Muscle of arm (tissue), 14 donors: ENCODE measurements at places on chromosomes 12 and 14.
A peak's percentile ranks its signal among the peaks of the same experiment; 100 is the strongest.

DNA sequence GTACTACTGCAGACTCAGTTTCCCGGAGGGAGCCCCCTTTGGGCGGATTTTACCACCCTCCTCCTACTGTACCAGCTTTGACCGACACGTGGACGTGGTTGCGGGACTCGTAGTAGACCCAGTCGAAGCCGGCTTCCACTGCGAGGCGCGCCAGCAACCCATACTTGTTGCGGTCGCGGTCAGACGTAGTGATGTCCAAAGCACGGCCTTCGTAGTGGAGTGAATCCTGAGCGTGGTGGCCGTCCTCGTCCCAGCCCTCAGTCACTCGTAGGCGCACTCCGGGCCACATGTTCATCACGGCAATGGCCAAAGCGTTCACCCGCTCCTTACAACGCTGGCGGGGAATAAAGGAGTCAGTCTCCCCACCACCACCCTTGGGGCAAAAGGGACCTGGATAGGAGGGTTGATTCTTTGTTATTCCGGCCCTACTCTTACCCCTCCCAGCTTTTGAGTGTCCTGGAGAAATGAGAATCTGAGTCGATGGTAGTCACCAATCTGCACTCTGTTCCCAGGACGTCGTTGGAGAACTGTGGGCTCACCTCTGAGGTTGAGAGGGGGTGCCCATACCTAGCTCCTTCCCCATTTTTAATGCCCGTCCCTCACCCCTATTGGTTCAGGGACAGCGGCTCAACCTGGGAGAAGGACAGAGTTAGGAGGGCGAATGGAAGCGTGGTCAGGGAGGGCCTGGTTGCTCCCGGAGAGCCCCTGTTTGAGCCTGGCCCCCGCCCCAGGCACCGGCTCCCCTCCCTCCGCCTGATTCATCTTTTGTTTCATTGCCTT, 3.4 kb downstream of the DHH start:
- DNase-seq: no peak

- DNase-seq: peak; percentile 72
Observed at GRCh38 chr12:45130881-45131281, 80.0 kb upstream of the DBX2 start.

- peak; percentile 2 for DNase-seq
Observed at GRCh38 chr14:45526715-45527549, 273.9 kb upstream of the MIS18BP1 start.

DNA sequence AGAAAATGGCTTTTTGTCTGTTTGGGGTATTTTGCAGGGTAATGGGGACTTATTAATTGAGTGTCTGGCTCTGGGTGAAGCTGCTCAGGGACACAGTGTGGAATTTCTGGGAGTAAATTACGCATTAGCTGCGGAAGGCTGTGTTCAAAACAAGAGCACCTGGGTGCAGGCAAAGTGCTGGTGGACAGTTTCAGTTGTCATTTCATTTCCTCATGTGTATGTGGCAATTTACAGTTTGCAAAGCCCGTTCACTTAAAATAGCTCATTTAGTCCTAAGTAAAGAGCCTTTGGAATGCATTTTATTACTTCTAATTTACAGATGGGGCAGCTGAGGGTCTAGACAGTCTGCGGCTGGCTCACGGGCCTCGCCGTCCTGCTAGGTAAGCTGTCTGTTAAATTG, 546.8 kb downstream of the BCL11B start:
- DNase-seq: no peak

DNA sequence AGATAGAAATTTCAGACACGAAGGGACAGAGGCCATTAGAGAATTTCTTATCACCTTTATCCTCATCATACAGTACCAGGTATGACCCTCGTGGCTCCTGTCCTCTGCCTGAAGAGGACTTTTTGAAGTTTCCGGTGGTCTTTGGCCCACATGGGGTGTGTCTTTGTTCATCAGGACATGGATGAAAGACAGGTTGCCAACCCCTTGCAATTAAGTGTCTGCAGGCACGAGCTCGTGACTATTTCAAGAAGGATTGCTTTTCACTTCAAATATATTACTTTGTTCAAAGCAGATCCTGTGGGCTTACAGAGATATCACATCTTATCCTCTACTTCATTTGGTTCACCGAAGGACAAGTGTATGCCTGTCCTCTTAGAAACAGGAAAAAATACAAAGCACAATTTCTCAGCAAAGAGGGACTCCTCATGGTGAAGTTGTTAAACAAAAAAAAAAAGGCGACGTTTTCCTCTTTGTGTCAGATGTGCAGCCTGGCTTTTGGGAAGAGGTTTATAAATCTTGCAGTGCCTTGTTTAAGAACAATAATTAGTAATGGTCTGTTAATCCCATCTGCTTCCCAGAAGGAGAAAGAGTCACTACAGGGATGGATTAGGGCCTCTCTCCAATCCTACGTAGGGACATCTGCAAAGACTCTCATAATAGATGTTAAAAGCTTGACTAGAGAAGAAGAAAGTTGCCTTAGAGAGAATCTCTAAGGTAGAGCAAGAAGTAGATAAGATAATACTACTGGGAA, 13.5 kb upstream of the FAM234B start:
- no peak for DNase-seq

GRCh38 chr14:105067969-105068301, 2.7 kb upstream of the GPR132 start:
- DNase-seq: no peak

- peak; percentile 16 for DNase-seq
Observed at GRCh38 chr12:16526693-16527092, 79.3 kb downstream of the LMO3 start.

DNA sequence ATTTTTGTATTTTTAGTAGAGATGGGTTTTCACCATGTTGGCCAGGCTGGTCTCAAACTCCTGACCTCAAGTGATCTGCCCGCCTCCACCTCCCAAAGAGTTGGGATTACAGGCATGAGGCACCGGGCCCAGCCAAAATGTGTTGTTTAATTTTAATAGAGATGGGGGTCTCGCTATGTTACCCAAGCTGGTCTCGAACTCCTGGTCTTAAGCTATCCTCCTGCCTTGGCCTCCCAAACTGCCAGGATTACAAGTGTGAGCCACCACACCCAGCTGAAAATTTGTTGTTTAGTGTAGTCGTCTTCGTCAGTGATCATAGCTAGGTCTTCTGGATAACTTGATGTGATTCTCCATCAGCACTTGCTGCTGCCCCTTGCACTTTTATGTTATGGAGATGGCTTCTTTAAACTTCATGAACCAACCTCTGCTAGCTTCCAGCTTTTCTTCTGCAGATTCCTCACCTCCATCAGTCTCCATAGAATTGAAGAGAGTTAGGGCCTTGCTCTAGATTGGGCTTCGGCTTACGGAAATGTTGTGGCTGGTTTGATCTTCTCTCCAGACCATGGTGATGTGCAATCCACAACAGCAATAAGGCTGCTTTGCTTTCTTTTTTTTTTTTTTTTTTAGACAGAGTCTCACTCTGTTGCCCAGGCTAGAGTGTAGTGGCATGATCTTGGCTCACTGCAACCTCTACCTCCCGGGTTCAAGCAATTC, 13.0 kb downstream of the ISCU start:
- no peak for DNase-seq

GRCh38 chr14:85508863-85509262, 21.1 kb upstream of the FLRT2 start:
- DNase-seq: no peak

DNA sequence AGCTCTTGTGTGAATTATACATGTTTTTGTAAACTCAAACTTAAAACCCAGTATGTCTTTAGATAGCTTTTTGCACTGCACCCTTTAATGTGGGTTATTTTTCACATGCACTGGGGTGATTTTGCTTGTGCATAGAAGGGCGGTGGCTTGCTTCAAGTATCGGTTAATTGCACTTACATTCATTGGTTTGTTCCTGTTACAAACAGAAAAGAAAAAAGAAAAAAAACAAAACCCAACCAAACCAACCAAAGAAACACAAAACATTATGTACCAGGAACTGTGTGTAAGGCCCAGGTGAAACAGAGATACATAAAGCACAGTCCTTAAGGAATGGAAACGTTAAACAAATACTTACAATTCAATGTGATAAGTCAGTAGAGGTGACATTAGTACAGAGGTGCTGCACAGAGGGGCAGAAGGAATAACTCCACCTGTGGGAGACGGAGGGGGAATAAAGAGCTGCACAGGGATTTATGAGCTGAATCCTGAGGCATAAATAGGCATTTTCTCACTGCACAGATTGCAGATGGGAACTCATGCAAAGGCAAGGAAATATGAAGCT, 151.4 kb downstream of the KTN1 start:
- no peak for DNase-seq

GRCh38 chr12:80058586-80058985, 40.8 kb upstream of the OTOGL start:
- DNase-seq: no peak

- no peak for DNase-seq
Observed at GRCh38 chr12:33427071-33427470, 12.5 kb downstream of the SYT10 start.

DNA sequence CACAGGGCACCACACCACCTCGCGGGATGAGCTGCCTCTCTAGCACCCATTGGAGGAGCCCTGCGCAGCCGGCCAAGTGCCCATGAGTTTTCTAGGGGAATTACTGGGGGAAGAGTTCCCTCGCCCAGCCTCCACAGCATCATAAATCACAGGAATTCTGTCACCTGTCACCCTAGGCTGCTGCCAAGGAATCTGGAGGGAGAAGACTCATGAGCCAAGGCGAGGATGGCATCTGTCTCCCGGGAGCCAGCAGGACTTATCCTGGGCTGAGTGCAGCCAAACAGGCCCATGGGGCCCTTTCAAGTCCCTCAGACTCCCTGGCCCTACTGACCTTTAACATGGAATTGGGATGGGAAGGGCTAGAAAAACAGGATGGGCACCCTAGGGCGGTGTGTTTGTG, 7.8 kb upstream of the OTUB2 start:
- DNase-seq: no peak

- DNase-seq: no peak
Observed at GRCh38 chr12:83168751-83169150, 482.0 kb downstream of the TMTC2 start.
